ENCODE measurements at places on chromosomes 4 and X.

DNA sequence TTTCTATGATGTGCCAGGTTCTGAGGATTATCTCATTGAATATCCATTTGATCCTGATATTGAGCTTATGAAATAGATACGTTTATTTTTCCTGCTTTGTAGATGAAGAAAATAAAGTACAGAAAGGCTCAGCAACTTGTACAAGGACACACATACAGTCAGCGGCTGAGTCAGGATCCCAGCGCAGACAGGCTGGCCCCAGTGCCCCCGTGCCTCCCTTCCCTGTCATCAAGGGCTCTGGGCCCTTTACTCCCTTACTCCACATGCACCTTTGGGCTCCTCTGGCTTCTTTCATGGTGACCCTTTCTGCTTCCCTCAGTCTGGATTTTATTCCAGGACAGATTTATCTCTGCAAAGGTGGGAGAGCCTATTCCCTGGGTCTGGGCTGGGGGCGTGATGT, 12.8 kb downstream of the RASL11B start:
- H3K27ac ChIP-seq, result no peak overlapping the region
- no peak overlapping the region for H3K4me3 ChIP-seq
- peaks cover 2% of the 10 kb centered on the region for H3K4me1 ChIP-seq
- H3K36me3 ChIP-seq, result no peaks in the 10 kb centered on the region
- DNase-seq, result no peak

DNA sequence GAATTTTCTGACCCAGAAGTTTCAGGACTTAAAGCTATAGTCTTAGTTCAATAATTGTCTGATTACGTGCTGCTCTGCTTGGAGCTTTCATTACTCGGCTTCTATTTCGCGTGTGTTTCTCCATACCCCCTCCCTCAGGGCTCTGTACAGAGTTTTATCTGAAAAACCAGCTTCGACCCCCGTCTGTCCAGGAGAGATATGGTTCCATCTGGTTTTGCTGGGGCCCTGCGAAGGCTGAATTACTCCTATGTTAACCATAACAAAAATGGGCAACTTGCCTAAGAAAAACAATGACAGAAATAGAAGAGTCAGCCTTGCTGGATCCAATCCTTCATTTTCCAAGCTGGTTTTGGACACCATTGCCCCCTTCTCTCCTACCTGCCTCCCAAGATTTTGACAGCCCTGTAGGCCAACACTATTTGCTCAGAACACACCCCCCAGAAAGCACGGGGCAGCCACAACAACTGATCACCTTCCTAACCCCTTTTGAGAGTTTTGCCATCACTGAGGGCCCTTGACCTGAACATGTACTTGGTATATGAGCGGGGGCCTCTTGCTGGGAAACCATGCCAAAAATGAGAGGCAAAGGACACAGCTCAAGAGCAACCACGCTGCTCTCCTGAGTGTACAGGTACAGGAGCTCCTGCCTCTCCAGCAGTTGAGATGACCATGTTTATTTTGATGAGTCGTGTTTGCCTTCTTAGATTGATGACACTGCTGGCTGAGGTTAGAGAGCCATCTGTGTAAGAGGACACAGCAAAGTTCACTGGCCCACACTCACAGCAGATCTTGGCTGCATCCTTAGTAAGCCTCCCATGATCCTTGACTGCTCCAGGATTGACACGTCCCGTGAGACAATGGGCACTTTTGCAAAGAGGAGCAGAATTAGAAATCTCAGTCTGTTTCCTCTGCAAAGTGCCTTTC, 36.2 kb upstream of the ATP6AP2 start:
- peaks cover 8% of the 10 kb centered on the region for H3K27me3 ChIP-seq
- peak; percentile 25 for DNase-seq
- peaks cover 7% of the 10 kb centered on the region for H3K4me1 ChIP-seq
- no peaks in the 10 kb centered on the region for H3K36me3 ChIP-seq
- H3K27ac ChIP-seq, result peak overlapping the region; percentile 59

DNA sequence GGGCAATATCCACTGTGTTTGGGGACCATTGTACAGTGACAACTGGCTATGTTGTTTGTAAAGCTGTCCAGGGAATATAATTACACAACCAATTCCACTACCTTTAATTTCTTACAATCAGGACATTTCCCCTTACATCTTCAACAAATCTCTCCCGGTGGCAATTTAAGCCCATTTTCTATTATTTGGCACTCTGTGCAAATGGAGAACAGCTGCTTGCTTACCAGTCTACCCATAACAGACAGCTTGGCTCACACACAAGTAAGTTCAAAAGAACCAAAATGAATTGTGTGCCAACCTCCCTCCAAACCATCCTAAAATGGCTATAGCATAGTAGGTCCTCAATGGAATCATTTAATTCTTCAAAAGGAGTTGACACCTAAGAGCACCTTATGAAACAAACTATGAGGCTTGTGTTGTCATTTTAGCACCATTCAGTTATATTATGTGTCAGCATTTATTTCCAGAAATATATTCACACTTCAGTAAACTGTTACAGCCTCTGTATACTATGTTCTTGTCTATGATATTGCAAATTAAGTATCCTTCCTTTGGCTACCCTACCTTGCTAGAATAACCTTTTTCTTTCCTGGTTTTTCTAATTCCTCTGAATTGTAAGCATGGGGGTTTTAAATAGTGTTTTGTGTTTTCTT, 18.4 kb downstream of the GABRA4 start:
- H3K27ac ChIP-seq, result no peak overlapping the region
- DNase-seq, result no peak
- H3K36me3 ChIP-seq, result no peaks in the 10 kb centered on the region
- H3K4me1 ChIP-seq, result no peaks in the 10 kb centered on the region
- no peaks in the 10 kb centered on the region for H3K27me3 ChIP-seq

DNA sequence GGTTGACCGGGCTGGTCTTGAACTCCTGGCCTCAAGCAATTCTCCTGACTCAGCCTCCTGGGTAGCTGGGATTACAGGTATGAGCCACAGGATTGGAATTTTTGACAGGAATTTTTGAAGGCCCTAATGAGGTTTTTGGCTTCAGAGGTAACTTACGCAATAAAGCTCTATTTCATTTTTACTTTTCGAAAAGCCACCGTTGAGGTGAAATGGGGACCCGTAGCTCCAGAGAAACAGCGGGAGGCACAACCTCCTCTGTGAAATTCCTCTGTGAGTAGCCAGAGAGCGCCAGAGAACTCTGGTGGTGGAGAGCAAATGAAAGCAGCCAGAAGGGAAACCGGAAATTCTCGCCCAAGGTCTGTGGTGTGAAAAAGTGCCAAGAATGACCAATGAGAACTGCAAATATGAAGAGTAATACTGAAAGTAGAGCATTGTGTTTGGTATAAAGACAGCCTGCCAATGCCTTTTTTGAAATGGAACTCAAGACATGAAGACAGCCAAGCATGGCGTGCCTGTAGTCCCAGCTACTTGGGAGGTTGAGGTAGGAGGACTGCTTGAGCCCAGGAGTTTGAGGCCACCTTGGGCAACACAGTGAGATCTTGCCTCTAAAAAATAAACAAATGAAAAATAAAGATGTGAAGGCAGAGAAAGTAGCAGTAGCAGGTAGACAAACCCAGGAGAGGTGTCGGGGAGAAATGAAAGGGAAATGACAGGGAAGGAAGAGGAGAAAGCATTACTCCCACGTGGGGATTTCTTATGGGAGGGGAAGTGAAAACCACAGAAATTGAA, 33.0 kb upstream of the TMEM131L start:
- no peaks in the 10 kb centered on the region for H3K27me3 ChIP-seq
- no peaks in the 10 kb centered on the region for H3K36me3 ChIP-seq

DNA sequence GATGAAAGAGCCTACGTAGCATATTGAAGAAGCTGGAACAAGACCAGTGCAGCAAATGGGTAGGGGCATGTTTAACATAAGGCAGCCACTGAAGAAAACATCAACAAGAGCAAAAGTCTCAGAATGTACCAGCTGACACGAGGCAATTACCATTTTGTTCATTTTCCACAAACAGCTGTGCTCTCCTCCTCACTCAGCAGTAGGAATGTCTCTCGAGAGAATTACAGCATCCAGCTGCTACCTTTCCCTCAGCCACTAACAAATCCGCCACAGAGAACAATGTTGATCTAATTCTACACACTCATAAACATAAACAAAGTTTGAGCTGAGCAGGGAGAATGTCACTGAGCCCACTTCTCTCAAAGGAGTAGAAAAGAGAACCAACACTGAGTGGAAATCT, 68.0 kb downstream of the OPHN1 start:
- no peaks in the 10 kb centered on the region for H3K36me3 ChIP-seq
- no peaks in the 10 kb centered on the region for H3K4me1 ChIP-seq
- H3K4me3 ChIP-seq, result no peak overlapping the region
- H3K27me3 ChIP-seq, result no peaks in the 10 kb centered on the region

DNA sequence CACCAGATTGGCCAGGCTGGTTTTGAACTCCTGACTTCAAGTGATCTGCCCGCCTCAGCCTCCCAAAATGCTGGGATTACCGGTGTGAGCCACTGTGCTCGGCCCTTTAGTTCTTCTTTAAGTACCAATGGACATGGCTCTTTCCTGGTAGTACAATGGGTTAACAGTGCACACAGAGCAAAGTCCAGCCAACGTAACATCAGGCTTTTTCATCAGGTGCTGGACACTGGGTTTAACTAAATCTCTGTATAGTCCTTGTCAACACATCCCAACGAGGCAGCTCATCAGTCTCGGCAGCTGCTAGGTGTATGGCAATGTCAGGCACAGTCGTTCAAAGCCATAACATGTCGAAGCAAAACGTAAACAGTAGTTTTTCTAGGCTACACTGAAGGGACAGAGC, 93.8 kb downstream of the HDAC8 start:
- no peak overlapping the region for H3K27ac ChIP-seq
- H3K4me1 ChIP-seq, result no peaks in the 10 kb centered on the region
- peaks cover 5% of the 10 kb centered on the region for H3K27me3 ChIP-seq
- DNase-seq, result no peak
- peaks cover 3% of the 10 kb centered on the region for H3K36me3 ChIP-seq
- H3K4me3 ChIP-seq, result no peak overlapping the region

DNA sequence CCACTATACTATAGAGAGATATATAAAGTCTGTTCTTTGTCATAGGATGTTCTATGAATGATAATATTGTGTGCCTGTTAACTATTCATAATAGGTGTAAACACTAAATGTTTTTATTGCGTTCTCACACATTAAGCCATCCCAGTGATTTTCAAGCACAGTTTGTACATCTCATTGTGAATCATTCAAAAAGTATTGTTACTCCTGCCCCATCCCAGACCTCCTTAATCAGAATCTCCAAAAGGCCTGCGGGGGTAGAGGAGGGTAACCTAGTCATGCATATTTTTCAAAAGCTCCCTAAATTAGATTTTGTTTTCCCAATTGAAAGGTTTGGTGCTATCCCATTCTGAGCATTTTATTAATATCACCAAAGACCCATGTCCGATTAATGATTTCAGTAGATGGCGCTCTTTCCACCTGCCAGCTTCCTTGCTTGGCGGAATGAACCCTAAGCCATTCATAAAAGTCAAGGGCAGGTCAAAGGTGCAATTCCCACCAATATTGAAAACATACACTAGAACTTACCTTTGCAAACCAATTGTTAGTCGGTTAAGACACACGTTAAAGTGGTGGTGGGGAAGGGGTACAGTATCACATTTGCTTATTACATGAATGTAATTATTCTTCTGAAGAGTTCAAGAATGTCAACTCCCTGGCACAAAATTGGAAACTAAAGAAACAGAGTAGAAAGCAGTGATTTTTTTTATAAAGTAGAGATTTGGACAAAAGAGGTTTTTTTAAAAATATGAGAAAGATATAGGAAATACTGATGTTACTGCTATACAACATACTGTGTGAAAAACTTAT, 5.8 kb upstream of the TET2 start:
- H3K4me1 ChIP-seq, result no peaks in the 10 kb centered on the region
- no peaks in the 10 kb centered on the region for H3K27me3 ChIP-seq
- H3K4me3 ChIP-seq, result no peak overlapping the region
- H3K27ac ChIP-seq, result no peak overlapping the region
- DNase-seq, result no peak

GRCh38 chr4:97367878-97368277, 775.4 kb downstream of the STPG2 start:
- no peaks in the 10 kb centered on the region for H3K36me3 ChIP-seq
- H3K27me3 ChIP-seq, result no peaks in the 10 kb centered on the region
- H3K27ac ChIP-seq, result no peak overlapping the region
- no peak overlapping the region for H3K4me3 ChIP-seq
- DNase-seq, result no peak

- no peak for DNase-seq
- H3K4me1 ChIP-seq, result no peaks in the 10 kb centered on the region
- H3K27me3 ChIP-seq, result peaks cover 3% of the 10 kb centered on the region
Observed at GRCh38 chrX:44744799-44745198, 99.0 kb upstream of the DUSP21 start.

DNA sequence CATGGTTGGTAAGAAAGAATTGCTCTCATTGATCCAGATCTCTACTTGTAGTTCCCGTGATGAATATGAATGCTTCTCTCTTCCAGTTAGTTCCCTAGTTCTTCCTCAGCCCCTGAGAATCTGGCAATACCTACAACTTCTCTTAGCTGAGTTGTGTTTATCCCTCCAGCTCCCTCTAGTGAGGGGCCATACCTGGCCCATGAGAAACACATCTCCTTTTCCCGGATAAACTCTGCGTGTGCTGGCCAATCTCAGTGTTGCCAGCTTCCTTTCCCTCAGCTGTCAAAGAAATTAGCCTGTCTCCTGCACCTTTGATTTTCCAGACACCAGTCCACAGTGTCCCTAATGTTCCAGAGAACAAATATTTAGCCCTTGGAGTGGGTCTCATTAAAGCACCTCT, 5.7 kb downstream of the CBLL2 start:
- DNase-seq, result no peak
- H3K27me3 ChIP-seq, result no peaks in the 10 kb centered on the region
- no peak overlapping the region for H3K27ac ChIP-seq
- no peaks in the 10 kb centered on the region for H3K4me1 ChIP-seq
- no peaks in the 10 kb centered on the region for H3K36me3 ChIP-seq

Data from IMR-90 (cell line).